ENCODE measurements at places on chromosomes 1 and 21.

DNA sequence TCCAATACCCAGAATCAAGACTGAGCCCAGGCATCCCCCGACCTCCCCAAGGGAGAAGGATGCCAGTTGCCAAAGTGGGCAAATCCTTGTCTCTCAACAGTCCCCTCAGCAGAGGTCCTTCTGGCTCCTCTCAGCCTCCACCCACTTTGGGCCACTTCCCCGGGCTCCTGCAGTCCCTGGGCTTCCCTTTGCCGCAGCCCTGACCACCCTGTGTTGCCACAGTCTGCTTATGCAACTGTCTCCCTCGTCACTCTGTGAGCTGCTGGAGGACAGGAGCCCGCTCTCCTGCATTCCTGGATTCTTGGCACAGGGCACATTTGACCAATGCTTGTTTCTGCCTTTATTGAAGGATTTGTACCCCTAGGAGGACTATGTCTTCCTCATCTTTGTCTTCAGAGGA lies 2.9 kb upstream of the LRP8 start:
- no peak for DNase-seq

- DNase-seq, result no peak
These were observed 228.2 kb downstream of the GRIK3 start for GRCh38 chr1:36805979-36806640.

DNA sequence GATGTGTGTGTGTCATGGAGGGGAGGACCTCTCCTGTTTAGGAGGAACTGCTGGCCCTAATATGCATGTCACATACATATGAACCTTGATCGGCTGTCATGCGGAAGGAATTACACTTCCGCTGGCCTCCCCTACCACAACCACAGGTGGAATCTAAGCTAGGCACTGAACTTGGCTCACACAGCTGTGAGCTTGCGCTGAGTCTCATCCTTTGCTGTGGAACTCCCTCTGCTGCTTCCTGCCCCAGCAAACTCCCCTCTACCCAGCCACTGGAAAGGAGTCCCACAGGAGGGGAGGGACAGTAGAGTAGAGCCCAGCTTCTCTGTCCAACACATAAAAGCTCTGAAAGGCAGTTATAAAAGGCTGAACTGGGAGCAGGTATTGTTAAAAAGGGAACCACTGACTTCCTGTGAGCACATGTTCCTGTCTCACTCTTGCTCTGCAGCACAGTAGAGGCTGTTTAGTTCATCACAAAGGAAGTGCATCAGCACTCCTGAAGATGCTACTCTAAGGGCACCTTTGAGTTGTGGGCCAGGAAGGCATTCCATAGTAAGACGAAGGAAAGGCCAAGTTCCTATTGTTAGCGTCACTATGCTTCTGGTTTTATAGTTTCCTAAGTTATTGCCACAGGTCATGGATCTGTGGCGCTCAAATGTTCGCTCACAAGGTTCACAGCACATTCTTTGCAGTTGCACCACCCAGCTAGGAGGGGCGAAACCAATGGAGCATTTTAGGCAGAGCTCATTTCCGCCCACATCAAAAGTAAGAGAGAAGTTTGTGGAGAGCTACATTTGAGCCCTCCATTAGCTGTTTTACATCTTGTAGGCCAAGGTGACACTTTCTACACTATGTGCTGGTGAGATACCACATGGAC lies 17.7 kb upstream of the PTPRC start:
- DNase-seq, result peak; percentile 78

DNA sequence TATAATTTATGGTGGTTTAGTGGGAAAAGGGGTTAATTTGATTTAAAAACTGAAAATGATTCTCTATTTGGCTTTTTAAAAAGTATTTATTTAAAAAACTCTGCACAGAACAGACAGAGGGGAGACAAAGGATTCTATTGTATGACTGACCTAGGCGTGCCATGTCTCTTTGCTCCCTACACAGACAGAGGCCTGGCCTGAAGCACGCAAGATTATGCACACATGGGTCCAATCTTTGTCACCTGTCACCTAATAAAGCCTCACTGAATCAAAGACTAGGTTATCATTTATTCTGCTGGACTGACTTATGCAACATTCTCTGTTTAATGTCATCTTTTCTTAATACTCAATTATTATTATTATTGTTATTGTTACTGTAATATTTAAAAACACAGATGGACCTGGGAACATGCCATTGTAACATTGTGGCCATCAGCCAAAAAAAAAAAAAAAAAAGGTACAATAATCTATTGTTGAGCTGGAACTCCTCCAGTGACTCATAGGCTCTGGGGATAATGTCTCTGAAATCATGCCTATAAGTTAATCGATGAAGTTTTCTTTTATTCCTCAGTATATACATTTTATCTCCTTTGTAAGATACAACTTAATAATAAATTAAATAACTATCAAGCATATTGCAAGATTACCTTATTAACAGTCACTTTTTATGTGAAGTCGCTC lies 112.1 kb downstream of the RUNX1 start:
- no peak for DNase-seq

DNA sequence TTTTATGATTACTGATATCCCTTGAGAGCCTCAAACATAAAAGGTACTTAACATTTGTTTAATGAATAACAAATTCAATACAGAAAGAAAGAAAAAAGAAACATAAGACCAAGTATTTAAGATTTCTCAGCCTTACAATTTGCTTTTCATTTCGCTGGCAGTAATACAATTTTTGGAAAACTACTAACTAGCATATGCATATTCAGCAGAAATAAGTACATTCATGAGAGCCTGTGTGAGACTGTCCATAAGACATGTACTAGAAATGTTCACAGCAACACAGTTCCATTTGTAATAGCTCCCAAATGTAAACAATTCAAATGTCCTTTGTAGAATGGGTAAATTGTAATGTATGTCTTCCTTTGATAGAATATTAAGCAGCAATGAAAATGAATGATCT lies 119.2 kb downstream of the PTPN14 start:
- no peak for DNase-seq

DNA sequence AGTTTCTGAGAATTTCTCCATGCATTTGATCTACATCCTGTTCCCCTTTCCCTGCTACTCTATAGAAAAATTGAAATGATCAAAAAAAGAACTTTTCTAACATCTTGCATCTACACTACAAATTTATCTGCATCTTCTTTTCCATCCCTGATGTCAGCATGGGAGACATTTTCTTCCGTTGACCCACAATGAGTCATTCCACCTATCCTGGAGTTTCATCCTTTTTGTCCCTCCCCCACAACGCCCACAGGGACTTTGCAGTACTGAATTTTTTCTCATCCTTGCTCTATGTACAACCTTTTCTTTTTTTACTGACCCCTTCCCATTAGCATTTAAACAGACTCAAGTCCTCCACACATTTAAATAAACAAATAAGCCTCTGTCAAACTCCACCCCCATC lies 112.2 kb upstream of the MROH9 start:
- no peak for DNase-seq

Measured in central memory CD4-positive, alpha-beta T cell (primary cell).